ENCODE measurements at places on chromosomes 6 and 20. TPM values are rescaled to one million over a fixed set of nuclear protein-coding genes. Genes with fewer than 3 reads are reported as not detected.

Gene RNF182
- total RNA-seq = 1.6 TPM

Gene TP53TG5
- 0.52 TPM for total RNA-seq

Gene C20orf202
- 0.22 TPM for total RNA-seq

Gene CFAP206
- total RNA-seq = 0.24 TPM

GRCh38 chr20:40848526-40848925 lies 159.5 kb upstream of the MAFB start:
- DNase-seq = no peak

GRCh38 chr6:88920774-88921733 lies 42.4 kb downstream of the RNGTT start:
- DNase-seq = no peak

GRCh38 chr6:2999618-3000557 lies at the start of gene NQO2:
TSS of gene NQO2 (plus strand) at chr6:2999894. CDS start at chr6:3006553, 6,659 bp downstream.
- peak; percentile 89 for DNase-seq

- DNase-seq = peak; percentile 65
Observed at GRCh38 chr20:61980647-61981583, 84.8 kb downstream of the TAF4 start.

- no peak for DNase-seq
Observed at GRCh38 chr6:55882718-55883569, 7.6 kb upstream of the BMP5 start.

DNA sequence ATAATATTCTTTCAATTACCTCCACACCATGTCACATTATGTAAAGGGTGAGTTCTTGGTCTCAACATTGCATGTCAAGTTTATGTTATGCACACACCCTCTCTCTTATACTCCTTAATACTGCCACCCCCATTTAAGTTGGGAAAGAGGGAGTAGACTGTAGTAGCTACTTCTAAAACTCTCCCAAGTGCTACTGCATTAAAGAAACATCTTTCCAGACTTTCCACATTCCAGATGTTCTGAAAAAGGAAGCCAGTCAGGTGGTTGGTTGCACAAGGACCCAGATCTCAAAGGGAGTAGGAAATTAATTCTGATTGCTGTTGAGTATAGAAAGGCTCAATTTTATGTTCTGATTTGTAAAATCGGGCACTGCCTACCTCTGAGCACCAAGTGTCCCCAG lies 419.5 kb downstream of the CD83 start:
- no peak for DNase-seq

- no peak for DNase-seq
Observed at GRCh38 chr6:158011478-158011920, 29.8 kb downstream of the SYNJ2 start.

DNA sequence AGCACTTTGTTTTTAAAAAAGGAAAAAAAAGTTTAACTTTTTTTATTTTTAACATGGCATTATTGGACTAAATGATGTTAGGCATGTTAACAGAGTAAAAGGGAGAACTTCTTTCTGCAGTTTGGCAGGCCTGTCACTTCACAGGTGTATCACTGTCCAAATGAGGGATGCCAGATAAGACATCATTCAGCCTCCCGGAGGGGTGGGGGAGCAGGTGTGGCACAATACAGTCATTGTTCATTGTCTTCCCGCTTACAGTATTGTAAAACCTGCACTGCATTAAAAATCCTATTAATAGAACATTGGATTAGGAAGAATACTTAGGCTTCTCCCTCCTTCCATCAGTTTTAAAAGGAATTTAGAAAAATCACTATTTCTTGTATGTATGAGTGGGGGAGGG lies 80.7 kb downstream of the CARMIL1 start:
- peak; percentile 79 for DNase-seq

- DNase-seq = no peak
Observed at GRCh38 chr20:61460261-61461052, 208.4 kb downstream of the CDH4 start.

GRCh38 chr6:117783279-117783678 lies 108.0 kb downstream of the NUS1 start:
- no peak for DNase-seq

- no peak for DNase-seq
Observed at GRCh38 chr20:4087923-4088322, 72.6 kb upstream of the RNF24 start.

DNA sequence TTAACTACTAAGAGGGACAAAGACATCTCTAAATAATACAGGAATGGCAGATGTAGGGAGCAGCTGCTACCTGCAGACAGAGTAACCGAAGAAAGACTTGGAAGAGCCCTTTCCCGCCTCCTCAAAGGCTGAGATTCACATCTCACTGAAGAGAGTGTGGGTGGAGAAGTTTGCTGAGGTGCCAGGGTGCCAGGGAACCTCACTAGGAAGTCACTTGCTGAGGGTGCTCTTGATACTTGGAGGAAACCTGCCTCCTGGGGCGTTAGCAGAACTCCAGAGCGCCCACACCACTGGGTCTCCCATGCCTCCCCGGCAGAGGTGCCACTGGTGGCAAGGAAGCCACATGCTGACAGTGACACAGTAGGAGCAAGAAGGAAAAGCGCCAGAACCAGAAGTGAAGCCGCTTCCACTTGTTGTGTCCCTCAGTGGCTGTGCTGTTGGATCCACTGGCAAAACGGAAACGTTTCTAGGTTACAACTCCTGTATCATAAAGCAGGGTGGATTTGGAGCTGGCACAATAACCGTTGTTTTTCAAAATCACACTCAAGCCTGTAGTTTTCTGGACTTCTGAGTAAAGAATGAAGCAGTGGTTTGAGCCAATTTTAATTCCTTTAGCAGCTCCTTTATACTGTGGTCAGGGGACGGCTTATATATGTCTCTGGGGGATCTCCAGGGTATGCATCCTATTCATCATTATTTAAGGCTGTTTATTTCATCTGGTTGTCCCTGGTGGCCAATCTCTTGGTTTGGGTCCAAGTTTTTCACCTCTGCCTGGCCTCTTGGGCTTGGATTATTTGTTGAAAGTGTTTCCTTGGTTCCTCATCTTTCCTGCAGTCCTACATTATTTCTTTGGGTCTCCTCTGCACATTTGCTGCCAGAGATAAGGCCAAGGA lies 64.5 kb downstream of the CDC5L start:
- DNase-seq = no peak

- DNase-seq = no peak
Observed at GRCh38 chr20:5212907-5213487, 86.2 kb downstream of the CDS2 start.

DNA sequence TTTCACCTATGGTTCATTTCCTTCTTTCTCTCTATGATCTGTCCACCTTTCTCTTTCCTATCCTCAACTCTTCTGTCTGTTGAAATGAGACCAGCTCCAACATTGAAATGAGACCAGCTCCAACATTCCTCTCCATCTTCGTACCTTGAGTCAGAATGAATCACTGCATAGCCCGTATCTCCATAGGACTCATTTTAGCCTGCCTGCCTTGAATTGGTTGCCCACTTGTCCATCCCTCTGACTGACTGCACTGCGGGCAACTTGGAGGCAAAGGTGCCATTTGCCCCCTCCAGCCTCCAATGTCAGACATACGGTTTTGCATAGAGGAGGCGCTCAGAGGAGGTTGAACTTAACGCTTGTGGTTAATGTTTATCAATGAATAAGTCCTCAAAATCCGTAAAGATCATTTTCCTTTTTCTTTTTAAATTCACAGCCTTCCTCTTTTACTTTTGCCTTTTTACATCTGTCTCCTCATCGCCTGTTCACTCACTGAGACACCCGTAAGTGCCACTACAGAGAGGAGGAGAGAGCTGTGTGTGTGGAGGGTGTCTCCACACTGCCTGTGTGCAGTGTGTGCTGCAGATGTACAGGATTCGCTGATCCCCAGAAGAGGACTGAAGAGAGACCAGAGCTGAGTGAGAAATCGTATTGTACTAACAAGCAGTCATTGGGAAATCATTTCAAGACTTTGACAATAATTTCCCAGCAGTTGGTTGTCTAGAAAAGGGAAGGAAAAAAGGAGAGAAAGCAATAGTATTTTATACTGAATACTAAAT lies 579.6 kb upstream of the MAP3K7 start:
- no peak for DNase-seq

GRCh38 chr6:130929036-130929678 lies 102.0 kb downstream of the SMLR1 start:
- DNase-seq = no peak

DNA sequence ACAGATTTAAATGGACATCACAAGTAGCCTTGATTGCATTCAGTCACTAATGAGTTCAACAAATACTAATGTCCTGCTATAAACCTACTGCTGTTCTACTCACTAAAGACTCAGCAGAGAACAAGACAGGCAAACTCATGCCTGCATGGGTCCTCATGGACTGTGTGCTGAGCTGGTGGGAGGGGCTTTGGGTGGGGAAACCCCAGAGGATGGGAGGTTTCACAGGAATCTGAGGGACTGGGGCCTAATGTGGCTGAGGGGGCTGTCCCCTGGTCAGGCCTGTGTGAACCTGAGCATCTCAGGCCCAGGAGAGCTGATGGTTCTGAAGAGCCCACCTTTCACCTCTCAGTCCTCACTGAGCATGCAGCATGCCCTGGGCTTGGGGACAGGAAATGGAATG lies 1.4 kb downstream of the CST8 start:
- no peak for DNase-seq

DNA sequence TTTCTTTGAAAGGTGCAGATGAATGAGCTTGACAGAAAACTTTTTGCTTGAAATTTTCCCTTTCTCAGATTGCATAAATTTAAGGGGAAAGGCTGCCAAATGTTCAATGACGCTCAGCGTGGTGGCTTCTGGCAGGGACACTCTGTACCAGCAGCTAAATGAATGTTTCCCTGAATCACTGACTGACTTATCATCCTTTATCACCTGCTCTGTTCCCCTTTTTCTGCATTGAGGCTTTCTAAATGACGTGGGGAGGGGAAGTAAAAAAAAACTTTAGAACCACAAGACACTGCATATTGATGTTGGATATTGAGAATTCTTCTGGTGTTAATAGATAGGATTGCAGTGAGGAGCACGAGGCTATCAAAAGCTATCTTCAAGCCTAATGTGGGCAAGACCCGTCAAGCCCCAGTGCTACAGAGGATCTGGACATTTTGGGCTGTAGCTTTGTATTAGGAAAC lies 46.9 kb upstream of the ENPP5 start:
- DNase-seq = no peak

- peak; percentile 62 for DNase-seq
Observed at GRCh38 chr6:39184906-39185580, 44.2 kb downstream of the KCNK5 start.

DNA sequence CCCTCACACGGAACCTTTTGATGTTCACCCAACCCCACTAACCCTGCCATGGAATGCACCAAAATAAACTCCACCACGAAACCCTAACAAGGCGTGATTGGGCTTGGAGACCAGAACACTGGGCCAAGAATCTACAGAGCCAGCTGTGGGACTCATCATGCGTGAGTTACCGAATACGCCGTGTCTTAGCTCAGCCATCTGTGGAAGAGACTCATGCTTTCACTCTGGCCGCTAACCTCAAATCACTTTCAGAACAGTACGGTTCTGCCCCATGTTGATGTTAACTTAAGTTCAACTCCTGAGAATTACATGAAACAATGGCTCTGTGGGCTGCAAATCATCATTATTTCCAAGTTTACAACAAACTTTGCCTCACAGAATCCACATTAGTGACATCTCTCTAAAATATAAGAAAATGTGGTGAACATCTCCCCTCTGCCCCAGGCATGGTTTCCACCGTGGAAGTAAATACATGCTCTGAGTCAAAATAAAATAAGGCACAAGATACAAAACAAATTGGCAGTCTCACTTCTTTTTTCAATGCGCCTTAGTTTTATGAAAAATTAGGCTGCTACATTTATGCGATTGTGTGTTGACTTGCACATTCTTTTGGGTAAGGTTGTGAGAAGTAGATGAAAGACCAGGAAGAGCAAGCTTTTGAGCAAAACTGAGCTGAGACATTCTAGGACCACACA lies 308.9 kb upstream of the EXOC2 start:
- no peak for DNase-seq

DNA sequence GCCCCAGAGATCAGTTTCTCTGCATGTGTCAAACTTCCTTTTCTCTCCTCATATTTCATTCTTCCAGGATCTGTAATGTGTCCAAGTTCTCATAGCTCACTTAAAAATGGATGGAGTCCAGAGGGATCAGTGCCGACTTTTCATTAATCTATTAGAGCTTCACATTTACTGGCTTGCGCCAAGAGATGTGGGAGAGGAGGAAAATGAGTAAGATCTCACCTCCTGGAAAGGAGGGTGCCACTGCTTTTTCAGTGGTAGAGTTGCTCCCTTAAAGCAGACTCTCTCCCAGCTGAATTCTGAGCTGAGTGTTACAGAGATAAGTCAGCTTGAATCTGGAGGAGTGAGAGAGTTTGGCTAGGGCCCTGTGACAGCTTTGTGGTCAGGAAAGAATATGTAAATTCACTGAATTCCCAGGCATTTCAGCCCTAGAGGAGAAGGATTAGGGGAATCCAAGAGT lies 175.9 kb downstream of the SOX4 start:
- DNase-seq = no peak

GRCh38 chr6:29769336-29769735 lies 46.1 kb downstream of the HLA-F start:
- no peak for DNase-seq

DNA sequence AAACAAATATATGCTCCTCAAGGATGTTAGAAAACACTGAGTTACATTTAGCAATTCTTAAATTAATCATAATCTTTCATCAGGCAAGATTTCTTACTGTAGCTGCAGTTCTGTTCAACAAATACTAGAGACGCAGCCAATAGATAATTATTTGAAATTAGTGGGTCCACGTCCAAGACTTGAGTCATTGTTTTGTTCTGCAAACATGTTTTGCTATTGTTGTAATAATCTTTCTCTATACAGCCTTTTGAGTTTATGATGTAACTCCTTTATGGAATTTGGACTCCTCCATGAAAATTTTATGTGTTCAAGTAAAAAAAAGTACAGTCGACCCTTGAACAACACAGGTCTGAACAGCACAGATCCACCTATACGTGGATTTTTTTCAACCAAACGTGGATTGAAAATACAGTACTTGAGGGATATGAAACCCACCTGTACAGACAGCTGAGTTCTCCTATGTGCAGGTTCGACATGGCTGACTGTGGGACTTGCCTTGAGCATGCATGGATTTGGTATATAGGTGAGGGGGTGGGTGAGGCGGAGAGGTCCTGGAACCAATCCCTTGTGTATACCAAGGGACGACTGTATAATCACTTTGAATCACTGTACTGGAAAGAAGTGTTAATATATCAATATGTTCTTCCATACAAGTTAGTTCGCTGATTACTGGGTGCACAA lies 41.3 kb upstream of the SLC22A16 start:
- no peak for DNase-seq

- DNase-seq = no peak
Observed at GRCh38 chr20:42484790-42485375, 704.8 kb downstream of the PTPRT start.

GRCh38 chr20:3702611-3703391 lies 9.6 kb downstream of the SIGLEC1 start:
- DNase-seq = no peak

GRCh38 chr6:157790548-157791160 lies 32.4 kb upstream of the SNX9 start:
- no peak for DNase-seq

GRCh38 chr20:15487682-15488081 lies 1085.6 kb downstream of the KIF16B start:
- no peak for DNase-seq
